ENCODE measurements at places on chromosomes 4 and X.

GRCh38 chr4:88957570-88957969, 99.4 kb downstream of the FAM13A start:
- DNase-seq = no peak

- no peak for DNase-seq
Observed at GRCh38 chrX:27575565-27575964, 14.6 kb upstream of the DCAF8L2 start.

GRCh38 chr4:81040012-81040659, 9.6 kb downstream of the BMP3 start:
- peak; percentile 47 for DNase-seq

DNA sequence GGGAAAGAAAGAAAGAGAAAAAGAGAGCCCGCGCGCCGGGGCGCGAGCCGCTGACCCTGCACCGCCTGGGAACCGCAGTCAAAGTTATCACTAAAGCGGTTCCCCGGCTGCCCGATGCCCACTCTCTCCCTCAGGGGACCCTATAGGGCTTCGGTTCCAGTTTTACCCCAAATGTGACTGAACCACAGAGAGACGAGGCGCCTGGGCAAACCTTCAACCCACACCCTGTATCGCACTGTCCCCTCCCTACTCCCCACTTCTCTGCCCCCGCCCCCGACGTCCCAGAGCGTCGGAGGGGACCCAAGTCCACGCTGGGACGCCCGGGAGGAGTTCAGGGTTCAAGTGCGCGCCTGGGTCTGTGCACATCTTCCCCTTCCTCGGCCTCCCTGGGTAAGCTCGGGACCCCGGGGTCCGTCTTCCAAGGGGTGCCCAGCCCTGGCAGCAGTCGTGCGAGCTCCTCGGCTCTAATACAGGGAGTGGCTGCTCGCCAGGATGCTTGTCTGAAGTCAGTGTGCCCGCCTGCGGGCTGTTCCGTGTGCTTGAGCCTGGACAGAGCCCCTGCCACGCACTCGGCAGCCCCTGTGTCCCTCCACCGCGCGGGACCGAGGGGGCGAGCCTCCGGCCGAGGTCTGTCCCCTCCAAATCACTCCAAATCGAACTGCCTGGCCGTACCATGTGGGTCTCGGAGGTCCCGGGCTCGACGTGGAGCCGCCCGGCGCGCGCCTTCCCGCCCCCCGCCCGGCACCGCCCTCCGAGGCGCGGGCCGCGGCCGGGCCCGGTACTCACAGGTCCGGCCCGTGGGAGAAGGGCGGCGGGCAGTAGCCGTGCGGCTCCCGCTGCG, 960 bp downstream of the TRPC3 start:
- DNase-seq = peak; percentile 17

DNA sequence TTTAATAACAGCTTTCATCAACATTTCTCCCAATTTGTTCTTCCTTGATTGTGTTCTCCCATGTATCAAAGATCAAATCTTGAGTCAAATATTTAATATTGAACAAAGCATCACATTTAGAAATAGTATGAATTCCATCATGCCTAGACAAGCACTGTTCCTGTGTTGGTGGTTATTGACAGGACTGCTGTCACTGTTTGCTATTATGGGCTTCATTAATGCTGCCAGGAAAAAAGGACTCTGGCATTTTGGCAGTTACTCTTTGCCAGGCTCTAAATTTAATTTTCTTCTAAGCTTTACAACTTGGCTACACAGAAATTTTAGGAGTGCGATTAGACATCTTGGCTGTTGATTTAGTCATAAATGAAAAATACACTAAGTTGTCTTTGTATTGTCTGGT, 295.9 kb upstream of the NRK start:
- no peak for DNase-seq

DNA sequence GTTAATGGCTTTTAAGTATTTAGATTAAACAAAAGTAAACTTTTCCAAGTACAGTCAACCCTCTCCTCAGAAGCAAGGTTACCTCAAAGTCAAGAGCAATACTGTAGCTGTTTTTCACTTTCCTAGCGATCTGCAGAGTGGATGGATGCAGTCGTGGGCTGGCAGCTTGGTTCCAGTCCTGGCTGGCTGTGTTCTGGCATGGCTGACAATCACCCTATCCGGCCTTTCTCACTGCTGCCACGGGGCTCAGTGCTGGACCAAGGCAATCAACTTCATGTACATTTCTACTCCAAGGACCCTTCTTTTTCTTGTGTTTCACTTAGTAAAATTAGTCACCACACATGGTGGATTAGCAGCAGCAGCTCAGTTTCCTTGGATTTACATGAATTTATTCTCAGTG, 208.3 kb downstream of the GABRB1 start:
- no peak for DNase-seq

DNA sequence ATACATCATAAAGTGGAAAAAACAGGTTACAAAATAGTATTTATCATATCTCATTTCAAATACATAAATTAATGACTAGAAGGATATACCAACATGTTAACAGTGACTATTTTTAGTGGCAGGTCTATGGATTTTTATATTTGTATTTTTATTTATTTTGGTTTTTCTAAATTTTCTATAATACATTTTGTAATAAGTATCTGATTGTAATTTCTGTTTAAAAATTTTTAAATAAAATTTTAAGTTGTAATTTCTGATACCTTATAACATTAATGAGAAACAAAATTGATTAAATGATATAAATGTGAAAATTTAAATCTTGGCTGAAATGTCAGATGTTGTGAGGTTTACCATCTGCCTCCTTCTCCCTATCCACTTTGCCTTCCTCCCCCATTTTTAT, 2.5 kb downstream of the NONO start:
- no peak for DNase-seq

GRCh38 chr4:26484032-26484515, 6.2 kb downstream of the CCKAR start:
- DNase-seq = no peak

- no peak for DNase-seq
Observed at GRCh38 chr4:21470535-21470934, 478.0 kb downstream of the KCNIP4 start.

- no peak for DNase-seq
Observed at GRCh38 chr4:26022346-26023202, 108.6 kb downstream of the SMIM20 start.

GRCh38 chr4:1627417-1628313, 56.4 kb downstream of the FAM53A start:
- DNase-seq = no peak

DNA sequence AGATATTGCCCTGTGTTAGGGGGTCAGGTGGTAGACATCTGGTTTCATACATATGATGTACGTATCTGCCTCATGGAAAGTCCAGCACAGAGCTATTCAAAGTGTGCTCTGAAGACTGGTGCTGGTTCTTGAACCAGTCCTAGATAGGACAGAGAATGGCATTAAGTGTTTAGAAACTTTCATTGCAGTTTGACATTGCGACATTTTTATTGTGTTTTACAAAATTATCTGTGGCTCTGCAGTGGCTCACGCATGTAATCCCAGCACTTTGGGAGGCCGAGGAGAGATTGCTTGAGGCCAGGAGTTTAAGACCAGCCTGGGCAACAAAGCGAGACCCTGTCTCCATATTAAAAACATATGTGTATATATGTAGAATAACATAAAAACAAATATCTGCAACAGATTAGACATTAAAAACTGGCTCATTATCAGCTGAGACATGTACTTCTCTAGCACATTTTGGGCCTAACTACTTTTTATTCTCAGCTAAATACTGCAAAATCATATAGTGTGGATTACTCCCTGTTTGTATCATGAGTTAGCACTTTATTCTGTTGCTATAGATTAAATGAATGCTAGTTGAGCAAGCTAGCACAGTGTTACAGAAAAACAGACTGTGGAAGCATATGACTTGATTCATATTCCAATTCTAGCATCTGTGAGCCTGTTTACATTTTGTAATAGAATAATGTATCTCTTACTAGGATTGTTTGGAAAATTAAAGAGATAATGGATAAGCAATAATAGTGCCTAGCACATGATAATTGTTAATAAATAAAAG, 57.1 kb downstream of the USP9X start:
- no peak for DNase-seq

- no peak for DNase-seq
Observed at GRCh38 chr4:10746371-10747171, 62.0 kb upstream of the CLNK start.

DNA sequence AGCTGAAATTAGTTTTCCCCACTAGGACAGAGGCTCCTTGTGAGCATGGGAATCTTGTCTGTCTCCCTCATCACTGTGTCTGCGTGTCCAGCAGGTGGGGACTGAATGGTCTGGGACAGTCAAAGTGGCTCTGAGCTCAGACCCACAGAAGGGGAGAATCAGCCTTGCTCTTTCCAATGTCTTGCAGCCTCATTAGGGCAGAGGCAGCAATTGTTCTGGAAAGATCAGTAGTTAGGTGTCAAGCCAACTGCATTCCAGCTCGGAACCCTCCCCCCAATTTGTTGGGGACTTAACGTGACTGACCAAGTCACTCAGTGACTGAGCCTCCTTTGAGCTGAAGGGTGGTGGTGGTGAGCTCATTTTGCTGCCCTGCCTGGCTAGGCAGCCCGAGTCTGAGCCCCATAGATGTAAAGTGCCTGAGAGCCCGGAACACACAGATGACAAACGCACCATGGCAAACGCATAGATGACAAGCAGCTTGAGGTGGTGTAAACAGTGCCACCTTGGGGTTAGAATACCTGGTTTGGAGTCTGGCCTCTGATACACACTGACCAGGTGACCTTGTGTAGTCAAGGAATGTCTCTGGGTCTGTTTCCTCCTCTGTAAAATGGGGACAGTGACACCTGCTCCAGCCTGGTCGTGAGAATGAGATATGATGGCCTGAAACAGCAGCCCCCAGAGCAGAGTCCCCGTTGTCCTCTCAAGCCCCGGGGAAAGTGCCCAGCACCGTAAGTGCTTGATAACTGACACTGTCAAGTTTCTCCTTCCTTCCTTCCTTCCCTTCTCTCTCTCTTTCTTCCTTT, 2.7 kb upstream of the SORCS2 start:
- no peak for DNase-seq

DNA sequence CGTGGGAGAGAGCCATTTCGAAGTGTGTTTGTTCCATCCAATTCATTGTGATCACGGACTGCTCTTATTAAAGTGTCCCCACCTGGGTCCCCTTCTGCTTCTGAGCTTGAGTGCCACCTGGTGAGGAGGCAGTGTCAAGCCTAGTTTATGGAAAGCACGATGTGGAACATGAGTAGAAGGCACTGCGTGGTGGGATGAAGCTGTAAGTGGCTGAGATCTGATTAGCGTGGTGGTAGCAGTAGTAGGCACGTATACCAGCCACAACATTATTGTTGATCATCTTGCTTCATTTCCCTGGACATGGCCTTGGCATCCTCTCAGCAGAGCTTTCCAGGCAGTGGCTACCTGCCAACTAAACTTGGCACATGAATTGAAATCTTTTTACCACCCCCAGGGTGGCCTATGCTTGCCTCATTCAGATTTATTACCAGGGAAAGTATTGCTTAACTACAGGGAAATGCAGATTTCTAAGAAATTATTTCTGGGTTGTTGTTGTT, 46.4 kb downstream of the GPAT3 start:
- no peak for DNase-seq

- no peak for DNase-seq
Observed at GRCh38 chr4:96173756-96174155, 333.9 kb downstream of the PDHA2 start.

GRCh38 chr4:103076747-103077347, at the start of gene SLC9B2:
SLC9B2 (minus strand) TSS chr4:103076761; CDS start chr4:103067550, 9,211 bp downstream.
- DNase-seq = peak; percentile 64

DNA sequence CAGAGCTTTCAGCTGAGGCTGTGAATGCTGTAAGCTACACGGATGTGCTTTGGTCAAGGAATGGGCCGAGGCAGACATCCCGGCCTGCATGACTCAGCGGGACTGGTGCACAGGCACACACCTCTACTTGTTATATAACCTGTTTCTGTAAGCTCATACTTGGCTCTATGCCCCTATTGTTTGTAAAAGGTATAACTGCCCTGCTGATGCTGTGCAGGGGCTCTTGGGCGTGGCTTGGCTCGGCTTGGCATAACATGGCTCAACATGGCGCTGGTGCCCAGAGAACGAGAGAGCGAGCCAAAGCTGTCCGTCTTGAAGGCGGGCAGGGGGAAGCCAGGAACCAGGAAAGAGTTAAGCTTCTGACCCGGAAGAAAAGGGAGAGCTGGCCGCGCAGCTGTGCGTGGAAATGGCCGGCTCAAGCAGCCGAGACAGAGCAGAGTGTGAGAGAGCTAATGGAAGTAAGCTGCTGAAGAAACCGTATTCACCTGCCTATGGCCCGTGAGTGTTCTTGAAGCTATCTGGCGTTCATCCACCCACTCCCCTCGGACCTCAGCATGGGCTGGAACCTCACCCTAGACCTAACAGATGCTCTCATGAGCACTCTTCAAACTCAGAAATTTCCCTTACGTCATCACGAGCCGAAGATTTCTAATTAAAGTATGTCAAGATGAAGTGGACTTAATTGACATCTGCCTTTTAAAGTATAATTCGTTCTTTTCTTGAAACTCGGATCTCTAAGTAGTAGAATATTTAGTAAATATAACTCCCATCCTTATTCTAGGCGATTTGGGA, 286.3 kb upstream of the AGA start:
- no peak for DNase-seq

DNA sequence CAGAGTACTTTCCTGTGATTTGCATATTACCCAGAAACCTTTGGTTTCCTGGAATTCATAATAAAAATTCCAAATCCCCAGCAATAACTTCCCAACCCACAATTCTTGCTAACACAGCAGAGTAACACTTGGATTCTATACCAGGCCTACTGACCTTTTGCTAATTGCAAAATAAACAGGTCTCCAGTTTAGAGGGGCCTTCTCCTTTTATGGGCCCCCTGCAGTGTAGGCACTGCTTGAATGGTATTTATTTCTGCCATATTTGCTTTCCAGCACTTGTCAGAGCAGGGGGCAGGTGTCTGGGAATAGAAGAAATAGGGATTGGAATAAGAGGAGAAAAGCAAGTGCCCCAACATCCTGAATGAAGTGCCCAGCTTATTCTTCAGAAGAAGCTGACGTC, 25.3 kb upstream of the GPC3 start:
- no peak for DNase-seq

- peak; percentile 43 for DNase-seq
Observed at GRCh38 chr4:20422398-20422797, 170.7 kb downstream of the SLIT2 start.

DNA sequence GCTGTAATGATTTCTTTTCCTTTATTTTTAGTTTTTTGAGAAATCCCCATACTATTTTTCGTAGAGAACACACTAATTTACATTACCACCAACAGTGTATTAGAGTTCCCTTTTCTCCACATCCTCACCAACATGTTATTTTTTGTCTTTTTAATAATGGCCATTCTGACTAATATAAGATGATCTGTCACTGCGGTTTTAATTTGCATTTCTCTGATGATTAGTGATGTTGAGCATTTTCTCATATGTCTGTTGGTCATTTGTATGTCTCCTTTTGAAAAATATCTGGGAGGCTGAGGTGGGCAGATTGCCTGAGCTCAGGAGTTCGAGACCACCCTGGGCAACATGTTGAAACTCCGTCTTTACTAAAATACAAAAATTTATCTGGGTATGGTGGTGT, 30.2 kb downstream of the SPINK2 start:
- DNase-seq = no peak

DNA sequence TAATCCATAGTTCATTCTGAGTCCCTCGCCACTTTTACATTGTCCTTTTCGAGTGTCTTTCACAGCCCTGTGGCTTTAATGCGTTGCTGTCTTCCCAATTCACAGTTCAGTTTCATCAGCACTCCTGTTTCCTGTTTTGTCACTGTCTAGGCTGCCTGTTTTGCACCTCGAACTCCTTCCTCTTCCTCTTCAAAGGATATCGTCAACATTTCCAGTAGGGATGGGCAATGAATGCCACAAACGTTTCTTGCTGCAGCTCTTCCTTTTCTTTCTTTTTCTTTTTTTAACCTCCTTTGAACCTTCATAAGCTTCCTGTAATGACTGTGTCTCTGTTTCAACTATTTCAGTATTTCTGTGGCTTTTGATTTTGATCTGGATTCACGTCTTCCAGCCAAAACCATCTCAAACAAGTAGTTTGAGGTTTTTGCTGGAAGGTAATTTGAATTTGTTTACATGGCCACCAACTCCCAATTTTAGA, 105.4 kb downstream of the ANXA3 start:
- peak; percentile 24 for DNase-seq
